Activated naive CD8-positive, alpha-beta T cell treated with anti-CD3 and anti-CD28 coated beads, Interleukin-2, amount 50 U/mL, for 24 hours (primary cell): ENCODE measurements at places on chromosomes 7 and 10.

- no peak overlapping the region for H3K4me3 ChIP-seq
- no peaks in the 10 kb centered on the region for H3K36me3 ChIP-seq
- no peak overlapping the region for H3K27ac ChIP-seq
- no peaks in the 10 kb centered on the region for H3K4me1 ChIP-seq
- no peaks in the 10 kb centered on the region for H3K27me3 ChIP-seq
- no peak for DNase-seq
These were observed 122.9 kb upstream of the MYO3A start for GRCh38 chr10:25811052-25811685.

GRCh38 chr10:101716891-101717659 lies 22.1 kb upstream of the FBXW4 start:
- H3K27me3 ChIP-seq: peaks cover 14% of the 10 kb centered on the region
- H3K27ac ChIP-seq: peak overlapping the region; percentile 46
- H3K4me1 ChIP-seq: peaks cover 10% of the 10 kb centered on the region
- no peaks in the 10 kb centered on the region for H3K36me3 ChIP-seq
- no peak overlapping the region for H3K4me3 ChIP-seq

DNA sequence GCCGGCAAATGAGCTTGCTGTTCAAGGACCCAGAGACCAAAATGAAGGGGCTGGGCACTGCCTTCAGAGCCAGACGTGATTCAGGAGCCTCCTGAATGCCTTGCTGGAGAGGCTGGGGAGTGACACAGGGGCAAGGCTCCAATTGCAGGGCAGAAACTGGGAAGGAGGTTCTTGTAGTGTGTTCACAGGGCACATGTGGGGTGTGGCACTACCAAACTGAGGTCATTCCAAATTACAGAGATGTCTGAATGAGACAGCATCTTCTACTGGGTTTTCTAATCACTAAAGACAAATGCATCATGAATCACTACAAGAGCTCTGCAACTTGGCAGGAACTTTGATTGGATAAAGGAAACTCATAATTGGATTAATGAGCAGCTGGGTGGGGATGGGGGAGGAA lies 17.8 kb downstream of the CRTAC1 start:
- no peak overlapping the region for H3K4me3 ChIP-seq
- no peaks in the 10 kb centered on the region for H3K36me3 ChIP-seq
- peaks cover 26% of the 10 kb centered on the region for H3K27me3 ChIP-seq
- no peak for DNase-seq
- H3K27ac ChIP-seq: no peak overlapping the region

- H3K4me1 ChIP-seq: peaks cover 17% of the 10 kb centered on the region
- H3K27me3 ChIP-seq: peaks cover 2% of the 10 kb centered on the region
- H3K4me3 ChIP-seq: no peak overlapping the region
These were observed 3.4 kb upstream of the TBRG4 start for GRCh38 chr7:45114926-45115325.
